Ascending aorta (tissue), 2 donors: ENCODE measurements at places on chromosomes 6 and 20.

DNA sequence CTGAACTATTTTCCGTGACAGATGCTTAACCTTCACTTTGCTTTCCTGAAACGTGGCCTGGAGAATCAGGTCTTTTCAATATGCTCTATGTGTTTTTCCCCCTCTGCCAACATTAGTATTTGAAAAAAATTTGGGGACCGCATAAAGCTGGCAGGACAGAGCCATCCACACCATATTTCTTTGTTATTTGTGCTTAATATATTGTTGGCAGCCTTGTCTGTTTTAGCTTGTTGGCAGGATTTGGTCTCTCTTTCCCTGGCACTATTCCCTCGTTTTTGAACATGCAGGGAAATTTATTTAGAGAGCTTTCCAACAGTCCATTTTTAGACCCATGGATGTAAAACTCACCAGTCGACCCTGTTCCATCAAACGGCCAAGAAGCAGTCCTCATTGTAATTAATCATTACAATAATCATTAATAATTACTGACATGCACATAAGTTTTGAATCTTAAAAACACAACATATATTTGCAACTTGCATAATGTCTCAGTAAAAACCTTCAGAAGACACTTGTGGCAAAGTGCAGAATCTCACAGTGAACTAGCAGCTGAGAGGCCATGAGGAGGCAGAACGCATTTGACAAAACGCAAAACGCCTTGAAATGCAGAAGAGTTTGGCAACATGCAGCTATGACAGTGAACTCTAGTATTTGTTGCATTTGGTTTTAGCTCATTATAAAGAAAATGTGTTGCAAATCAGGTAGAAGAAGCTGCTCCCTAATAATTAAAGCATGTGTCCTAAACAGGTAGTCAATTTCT lies 514.2 kb downstream of the C6orf118 start:
- no peak overlapping the region for H3K4me3 ChIP-seq
- no peaks in the 10 kb centered on the region for H3K4me1 ChIP-seq
- no peak for DNase-seq
- H3K27me3 ChIP-seq, result no peaks in the 10 kb centered on the region

DNA sequence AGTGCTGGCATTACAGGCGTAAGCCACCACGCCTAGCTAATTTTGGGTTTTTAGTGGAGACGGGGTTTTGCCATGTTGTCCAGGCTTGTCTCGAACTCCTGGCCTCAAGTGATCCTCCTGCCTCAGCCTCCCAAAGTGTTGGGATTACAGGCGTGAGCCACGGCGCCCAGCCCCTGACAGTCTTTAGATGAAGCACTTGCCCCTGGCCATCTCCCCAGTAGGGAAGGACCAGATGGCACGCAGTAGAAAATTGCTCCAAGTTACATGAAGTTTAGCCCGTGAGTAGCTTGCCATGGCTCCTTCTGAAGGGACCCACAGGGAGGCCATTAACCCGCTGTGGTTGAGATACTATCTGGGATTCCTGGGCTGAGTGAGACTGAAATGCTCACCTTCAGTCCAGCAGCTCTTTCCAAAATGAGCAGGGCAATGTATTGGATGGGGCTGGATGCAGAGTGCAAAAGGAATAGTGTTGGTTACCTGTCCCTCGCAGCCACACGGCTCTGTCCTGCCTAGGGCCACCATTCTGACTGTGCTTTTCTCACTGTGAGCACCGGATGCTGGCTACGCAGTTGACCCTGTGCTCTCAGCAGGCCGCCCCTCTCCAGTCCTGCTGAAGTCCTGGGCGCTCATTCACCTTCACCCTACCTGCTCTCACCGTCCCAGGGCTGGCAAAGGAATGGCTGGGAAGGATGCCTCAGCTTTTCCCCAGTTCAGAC lies 66.9 kb downstream of the EFCAB8 start:
- no peaks in the 10 kb centered on the region for H3K4me1 ChIP-seq
- H3K36me3 ChIP-seq, result no peaks in the 10 kb centered on the region
- H3K4me3 ChIP-seq, result no peak overlapping the region
- H3K27ac ChIP-seq, result no peak overlapping the region
- DNase-seq, result no peak

DNA sequence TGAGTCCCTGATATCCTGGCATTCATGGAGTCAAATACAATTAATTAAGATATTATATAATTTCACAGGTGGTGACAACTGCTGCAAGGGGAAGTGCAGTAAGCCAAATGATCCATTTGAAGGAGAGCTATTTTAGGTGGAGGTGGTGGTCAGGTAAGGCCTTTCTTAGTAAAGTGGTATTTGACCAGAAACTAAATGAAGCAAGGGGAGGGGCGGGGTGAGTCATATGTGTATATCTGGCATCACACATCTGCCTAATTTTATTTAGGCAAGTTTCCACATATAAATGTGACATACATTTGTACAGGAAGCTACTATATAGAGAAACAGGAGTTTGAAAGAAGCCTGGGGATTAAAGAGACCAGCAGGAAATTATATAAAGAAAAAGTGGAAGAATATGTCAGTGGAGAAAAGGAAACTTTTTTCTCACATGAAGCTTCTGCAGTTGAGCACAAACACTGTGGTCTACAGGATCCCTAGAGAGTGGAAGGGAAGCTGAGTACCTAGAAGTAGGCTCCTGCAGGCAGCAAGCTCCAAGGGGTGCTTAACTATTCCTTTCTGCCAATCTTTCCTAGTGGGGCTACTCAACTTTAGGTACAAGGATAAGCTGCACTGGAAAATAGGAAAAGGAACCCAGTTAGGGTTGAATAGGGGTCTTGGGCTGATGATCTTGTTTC lies 99.6 kb downstream of the OGFRL1 start:
- no peaks in the 10 kb centered on the region for H3K4me1 ChIP-seq
- DNase-seq, result no peak

- DNase-seq, result no peak
- no peaks in the 10 kb centered on the region for H3K27me3 ChIP-seq
- H3K4me1 ChIP-seq, result peaks cover 5% of the 10 kb centered on the region
- H3K27ac ChIP-seq, result peak overlapping the region; percentile 15
- H3K4me3 ChIP-seq, result no peak overlapping the region
- no peaks in the 10 kb centered on the region for H3K36me3 ChIP-seq
Measured at GRCh38 chr6:125670568-125670967, 78.9 kb upstream of the HEY2 start.

- no peak for DNase-seq
- H3K4me3 ChIP-seq, result no peak overlapping the region
- H3K36me3 ChIP-seq, result no peaks in the 10 kb centered on the region
Measured at GRCh38 chr6:113763876-113764275, 93.3 kb upstream of the MARCKS start.
